ENCODE measurements at places on chromosomes 16 and 17.
A peak's percentile ranks its signal among the peaks of the same experiment; 100 is the strongest.

DNA sequence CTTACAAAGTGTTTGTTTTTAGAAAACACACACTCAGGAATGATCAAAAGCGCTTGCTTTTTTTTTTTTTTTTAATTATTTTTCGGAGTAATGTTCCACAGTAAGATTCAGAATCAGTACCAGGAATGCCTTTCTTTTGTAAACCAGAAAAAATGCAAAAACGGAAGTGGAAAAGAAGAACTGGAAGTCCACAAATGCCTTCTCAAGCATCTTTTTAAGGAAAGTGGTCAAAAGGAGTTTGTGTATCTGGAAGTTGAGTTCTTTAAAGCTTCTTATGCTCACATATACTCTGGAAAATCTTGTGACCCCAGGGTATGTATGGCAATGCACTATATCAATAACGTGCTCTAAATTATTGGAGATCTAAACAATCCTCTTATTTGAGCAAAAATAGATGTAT is 126.0 kb downstream of the ABCA8 start:
- DNase-seq: no peak

DNA sequence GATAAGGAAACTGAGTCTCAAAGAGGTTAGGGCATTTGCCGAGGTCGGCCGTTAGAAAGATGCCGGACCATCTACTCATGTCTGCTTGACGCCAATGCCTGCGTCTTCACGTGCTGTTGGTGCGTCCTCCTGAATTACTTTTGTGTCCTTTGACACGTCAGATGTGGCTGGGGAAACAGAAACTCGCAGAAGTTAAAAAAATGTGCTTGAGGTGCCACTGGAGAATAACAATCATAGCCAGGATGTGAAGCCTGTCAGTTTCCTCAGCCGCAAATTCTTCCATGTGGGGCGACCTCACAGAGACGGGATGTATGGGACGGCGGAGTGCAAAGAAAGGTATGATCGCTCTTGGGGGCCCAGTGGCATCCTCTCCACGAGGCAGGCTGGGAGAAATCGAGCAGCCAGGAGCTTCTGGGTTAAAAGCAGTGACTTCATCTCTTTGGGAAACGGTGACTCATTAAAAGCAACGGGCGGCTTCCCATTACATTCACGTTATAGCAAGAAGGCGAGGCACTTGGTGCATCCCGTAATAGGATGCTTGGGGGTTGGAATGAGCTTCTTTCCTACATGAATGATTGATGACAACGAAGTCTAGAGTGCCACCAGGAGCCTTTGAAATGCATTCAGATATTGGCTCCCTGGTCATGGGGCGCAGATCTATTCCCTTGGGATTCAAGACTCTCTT is 67.8 kb downstream of the BMERB1 start:
- DNase-seq: peak; percentile 89

DNA sequence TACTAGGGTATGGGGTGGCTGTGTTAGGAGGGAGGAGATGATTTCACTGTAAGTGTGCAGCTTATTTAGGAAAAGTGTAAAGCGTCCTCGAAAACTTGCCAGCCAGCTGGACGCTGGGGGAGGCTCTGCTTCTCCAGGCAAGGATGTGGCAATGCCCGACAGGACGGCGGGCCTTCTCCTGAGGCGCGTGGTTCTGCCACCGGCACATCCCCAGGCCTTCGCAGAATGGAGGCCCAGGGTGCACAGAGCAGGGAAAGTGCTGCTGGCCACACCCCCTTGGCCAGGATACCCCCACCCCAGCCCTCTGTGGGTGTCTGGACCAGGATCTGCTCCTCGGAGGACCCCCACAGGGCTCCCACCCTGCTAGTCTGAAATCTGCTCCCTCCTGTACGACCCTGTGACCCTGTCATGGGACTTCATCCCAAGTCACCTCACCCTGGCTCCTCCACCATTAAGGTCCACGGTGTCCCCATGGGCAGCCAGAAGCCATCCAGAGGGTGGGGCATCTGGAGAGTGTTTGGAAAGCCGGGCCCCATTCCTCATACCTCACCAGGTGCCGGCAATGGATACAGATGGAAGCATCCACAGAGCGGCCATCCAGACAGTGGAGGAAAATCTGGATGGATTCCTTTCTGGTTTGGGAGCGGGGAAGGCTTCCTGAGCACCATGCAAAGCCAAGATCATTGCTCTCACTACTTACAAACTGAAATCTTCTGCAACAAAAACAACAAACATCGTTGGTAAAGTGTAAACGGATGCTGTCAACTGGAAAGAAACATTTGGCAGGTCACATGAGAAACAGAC is 9.2 kb upstream of the SRRM2 start:
- no peak for DNase-seq

- no peak for DNase-seq
Measured at GRCh38 chr17:33460781-33461450, 167.8 kb upstream of the ASIC2 start.

- peak; percentile 55 for DNase-seq
Measured at GRCh38 chr16:66274335-66275110, 92.0 kb upstream of the CDH5 start.

DNA sequence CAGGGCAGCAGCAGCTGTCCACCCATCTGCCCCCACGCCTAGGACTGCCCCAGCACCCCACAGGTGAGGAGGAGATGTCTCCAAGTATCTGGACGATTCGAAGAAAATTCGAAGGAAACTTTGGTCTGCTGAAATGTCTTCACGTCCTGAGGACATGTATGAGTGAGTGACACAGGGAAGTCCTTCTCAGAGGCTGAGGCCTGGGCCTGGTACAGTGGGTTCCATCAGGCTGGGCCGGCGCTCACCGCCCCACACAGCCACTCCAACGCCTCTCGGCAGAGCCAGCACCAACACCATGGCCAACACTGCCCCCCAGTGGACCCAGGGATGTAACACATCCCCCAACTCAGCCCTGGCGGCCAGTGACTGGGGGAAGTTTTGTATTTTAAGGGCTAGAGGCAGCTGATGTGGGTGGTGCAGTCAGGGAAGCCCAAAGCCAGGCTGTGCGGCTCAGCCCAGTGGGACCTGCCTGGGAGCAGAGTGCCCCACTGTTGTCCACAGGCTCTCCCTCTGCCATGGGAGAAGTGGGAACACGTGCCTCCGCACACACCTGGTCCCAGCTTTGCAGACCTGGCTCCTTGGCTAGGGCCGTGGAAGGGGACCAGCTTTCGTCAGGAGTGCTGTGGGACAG is 55.8 kb upstream of the FASN start:
- DNase-seq: peak; percentile 73
